Stimulated activated memory B cell treated with anti-CD40 and anti-IgM and Interleukin-4, amounts not matched to agents 10 μg/mL and 1 μg/mL and 100 μg/mL, for 72 hours (primary cell): ENCODE measurements at places on chromosomes 3 and 15.

- H3K4me3 ChIP-seq, result no peak overlapping the region
- no peaks in the 10 kb centered on the region for H3K36me3 ChIP-seq
- no peak for ATAC-seq
- H3K4me1 ChIP-seq, result no peaks in the 10 kb centered on the region
- no peak overlapping the region for H3K27ac ChIP-seq
Measured at GRCh38 chr3:189222927-189223636, 51.3 kb downstream of the TPRG1 start.

DNA sequence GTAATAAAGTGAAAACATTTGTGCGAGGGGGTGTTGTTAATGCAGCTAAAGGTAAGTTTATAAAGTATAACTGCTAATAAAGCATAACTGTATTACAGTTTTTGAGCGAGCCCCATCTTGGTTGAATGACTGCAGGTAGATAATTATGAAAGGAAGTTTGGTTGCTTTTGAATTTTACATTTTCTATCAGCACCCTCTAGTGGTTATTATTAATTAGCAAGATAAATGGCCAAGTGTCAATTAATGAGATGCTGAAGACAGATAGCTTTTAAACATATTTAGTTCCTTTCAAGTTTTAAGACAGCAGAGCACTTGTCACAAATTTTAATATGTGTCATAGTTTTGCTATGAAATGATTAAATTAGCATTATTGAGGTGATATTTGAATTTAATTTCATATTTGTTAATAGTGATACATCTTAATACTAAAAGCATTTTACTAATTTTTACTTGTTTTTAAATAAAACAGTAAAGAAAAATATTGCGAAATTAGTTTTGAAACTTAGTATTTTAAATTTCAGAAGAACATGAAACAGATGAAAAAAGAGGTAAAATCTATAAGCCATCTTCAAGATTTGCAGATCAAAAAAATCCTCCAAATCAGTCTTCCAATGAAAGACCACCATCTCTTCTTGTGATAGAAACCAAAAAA lies 15.1 kb downstream of the U2SURP start:
- no peak overlapping the region for H3K27ac ChIP-seq
- H3K27me3 ChIP-seq, result no peaks in the 10 kb centered on the region
- H3K4me1 ChIP-seq, result peaks cover 12% of the 10 kb centered on the region
- no peak overlapping the region for H3K4me3 ChIP-seq
- ATAC-seq, result no peak

GRCh38 chr3:108305484-108306172 lies 9.3 kb downstream of the HHLA2 start:
- H3K4me3 ChIP-seq, result no peak overlapping the region
- peaks cover 7% of the 10 kb centered on the region for H3K36me3 ChIP-seq
- no peak for ATAC-seq
- no peaks in the 10 kb centered on the region for H3K27me3 ChIP-seq
- peak overlapping the region; percentile 13 for H3K27ac ChIP-seq

DNA sequence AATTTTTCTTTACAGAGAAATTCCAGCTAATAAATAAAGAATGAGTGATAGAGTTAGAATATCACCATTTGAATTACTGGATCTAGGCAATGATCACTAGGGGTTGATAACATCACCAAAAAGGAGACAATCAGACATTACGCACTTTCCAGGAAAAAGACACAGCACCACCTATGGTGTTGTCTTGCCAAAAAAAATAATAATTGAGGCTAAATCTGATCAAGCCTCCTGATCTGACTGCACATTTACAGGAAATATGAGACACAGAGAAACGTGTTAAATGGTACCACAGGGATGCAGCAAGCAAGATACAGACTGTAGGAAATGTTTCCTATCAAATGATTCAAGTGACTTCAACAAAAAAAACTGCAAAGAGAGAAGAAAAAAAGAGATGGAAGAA lies 92.8 kb downstream of the EOMES start:
- peaks cover 10% of the 10 kb centered on the region for H3K4me1 ChIP-seq
- H3K4me3 ChIP-seq, result no peak overlapping the region
- H3K27me3 ChIP-seq, result no peaks in the 10 kb centered on the region

DNA sequence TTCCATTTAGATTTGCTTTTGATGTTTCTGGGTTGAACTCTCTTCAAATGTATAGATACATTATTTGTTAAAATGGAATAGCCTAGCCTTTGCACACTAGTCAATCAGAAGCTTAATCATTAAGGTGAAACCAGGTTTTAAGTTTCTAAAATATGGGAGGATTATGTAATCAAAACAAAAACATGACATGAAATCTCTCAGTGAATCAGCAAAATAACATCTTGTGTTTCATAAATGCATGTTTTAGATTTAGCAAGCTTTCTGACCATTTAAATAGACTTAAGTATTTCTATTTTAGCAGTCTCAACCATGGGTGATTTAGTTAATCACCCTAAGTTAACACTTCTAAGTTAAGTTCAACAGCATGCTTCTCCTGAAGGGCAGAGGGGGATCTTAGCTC lies 11.3 kb downstream of the GTF2E1 start:
- no peaks in the 10 kb centered on the region for H3K27me3 ChIP-seq
- H3K27ac ChIP-seq, result no peak overlapping the region
- H3K4me1 ChIP-seq, result peaks cover 19% of the 10 kb centered on the region
- no peak for ATAC-seq
- no peak overlapping the region for H3K4me3 ChIP-seq

DNA sequence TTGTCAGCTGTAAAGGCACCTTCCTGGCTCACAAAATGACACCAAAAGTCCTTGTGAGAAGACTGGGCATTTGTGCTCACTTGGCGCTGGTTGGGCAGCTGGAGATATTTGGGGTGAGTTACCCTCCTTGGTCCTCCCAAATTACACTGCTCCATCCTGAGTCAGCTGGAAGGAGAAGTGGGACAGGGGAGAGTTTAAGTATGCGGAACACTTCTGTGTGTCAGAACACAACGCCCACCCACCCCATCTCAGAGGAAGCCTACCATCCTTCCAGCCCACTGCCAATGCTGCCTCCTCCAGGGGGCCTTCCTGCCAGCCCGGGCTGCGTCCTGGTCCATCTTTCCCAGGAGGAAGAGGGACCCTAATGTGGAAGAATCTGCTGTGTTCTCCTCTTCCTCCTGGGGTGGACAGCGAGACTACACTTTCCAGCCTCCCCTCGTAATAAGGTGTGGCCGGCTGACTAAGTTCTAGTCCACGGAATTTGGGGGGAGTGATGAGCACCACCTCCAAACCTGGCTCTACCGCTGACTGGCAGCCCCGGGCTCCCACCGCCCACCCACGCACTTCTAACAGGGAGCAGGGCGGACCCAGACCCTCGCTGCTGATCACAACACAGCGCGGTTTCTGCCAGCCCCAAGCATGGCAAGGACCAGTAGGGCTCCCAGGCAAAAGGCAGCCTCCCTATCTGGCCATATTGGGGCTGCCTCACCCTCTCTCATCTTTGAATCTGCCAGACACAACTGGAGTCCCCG lies 265.0 kb downstream of the XXYLT1 start:
- no peaks in the 10 kb centered on the region for H3K36me3 ChIP-seq
- peak overlapping the region; percentile 10 for H3K27ac ChIP-seq
- H3K27me3 ChIP-seq, result no peaks in the 10 kb centered on the region
- peaks cover 40% of the 10 kb centered on the region for H3K4me1 ChIP-seq
